ENCODE measurements at places on chromosomes 7 and 10.

GRCh38 chr7:155361346-155361680 lies 63.6 kb downstream of the INSIG1 start:
- DNase-seq = no peak

GRCh38 chr10:16741540-16741939 lies 75.7 kb downstream of the RSU1 start:
- no peak for DNase-seq

DNA sequence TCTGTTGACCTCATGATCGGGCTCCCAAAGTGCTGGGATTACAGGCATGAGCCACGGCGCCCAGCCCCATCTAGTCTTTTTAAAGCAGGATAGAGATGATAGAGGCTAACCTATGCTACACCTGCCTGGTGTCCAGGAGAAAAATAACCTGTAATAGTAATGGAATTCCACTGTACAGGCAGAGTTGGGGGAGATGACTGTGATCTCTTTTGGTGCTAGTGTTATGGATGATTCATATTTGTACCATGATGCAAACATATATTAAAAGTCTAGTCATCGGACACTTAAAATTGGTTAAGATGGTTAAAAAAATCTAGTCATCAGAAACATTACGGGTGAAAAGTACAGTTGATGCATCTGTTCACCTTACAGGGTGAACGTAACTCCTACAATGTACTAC lies 6.1 kb upstream of the SAR1A start:
- no peak for DNase-seq

DNA sequence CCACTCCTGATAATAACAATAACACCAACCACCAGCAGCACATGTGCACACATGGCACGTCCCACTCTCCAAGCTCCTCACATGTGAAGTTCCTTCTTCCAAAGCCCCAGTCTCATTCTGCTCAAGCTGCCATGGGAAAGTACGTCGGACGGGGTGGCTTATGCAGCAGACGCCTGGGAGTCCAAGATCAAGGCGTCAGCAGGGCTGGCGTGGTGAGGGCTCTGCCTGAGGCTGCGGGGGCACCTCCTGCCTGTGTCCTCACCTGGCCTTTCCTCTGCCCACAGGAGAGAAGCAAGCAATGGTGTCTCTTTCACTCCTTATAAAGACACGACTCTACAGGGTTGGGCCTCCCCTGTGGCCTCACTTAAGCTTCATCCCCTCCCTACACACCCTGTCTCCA lies 68.8 kb upstream of the INSIG1 start:
- no peak for DNase-seq

GRCh38 chr7:100835903-100836811 lies 8.8 kb upstream of the EPHB4 start:
- DNase-seq = no peak

- no peak for DNase-seq
Measured at GRCh38 chr7:118052336-118052735, 131.6 kb upstream of the LSM8 start.

GRCh38 chr10:3814838-3815220 lies 29.8 kb upstream of the KLF6 start:
- DNase-seq = no peak

DNA sequence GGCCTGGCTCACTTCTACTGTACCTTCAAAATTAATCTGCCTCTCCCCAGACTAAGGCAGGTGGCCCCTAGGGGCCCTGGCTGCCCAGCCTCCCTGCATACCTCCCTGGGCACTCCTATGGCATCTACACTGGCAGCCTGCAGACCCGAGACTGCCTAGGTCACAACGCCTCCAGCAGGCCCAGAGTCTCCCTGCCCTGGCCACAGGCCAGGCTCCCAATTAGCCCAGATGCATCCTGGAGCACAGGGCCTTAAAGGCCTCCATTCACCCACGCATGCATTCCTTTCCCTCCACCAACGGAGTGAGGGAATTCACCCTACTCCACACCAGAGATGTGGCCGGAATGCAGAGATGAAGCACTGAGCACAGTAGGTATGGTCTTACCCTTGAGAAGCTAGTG lies 1.9 kb downstream of the CHAT start:
- no peak for DNase-seq

DNA sequence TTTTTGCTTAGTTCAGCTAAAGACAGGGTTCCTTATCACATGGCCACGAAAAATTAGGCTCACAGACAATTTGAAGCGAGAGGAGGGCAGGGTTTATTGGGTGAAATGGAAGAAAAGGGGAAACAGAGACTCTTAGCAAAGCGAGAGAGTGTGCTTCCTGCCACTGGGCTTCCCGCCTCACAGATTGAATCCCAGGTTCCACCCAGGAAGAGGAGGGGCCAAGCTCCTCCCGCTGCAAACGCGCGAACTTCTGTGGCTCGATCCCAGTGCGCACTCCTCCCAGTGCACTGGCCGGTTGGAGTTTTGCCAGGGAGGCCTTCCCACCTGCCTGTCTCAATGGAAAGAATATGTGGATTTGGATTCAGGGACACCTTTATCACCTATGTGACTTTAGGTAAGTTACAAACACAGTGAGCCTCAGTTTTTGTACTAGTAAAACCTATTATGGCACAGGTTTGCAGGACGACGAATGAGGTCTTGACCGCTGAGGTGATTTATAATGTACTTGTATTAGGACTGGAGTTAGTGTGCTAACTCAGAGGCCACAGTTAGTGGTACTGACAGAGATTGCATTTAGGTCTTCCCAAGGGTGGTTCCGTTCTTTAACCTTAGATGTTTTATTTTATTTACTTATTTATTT lies 48.5 kb upstream of the SP8 start:
- no peak for DNase-seq

DNA sequence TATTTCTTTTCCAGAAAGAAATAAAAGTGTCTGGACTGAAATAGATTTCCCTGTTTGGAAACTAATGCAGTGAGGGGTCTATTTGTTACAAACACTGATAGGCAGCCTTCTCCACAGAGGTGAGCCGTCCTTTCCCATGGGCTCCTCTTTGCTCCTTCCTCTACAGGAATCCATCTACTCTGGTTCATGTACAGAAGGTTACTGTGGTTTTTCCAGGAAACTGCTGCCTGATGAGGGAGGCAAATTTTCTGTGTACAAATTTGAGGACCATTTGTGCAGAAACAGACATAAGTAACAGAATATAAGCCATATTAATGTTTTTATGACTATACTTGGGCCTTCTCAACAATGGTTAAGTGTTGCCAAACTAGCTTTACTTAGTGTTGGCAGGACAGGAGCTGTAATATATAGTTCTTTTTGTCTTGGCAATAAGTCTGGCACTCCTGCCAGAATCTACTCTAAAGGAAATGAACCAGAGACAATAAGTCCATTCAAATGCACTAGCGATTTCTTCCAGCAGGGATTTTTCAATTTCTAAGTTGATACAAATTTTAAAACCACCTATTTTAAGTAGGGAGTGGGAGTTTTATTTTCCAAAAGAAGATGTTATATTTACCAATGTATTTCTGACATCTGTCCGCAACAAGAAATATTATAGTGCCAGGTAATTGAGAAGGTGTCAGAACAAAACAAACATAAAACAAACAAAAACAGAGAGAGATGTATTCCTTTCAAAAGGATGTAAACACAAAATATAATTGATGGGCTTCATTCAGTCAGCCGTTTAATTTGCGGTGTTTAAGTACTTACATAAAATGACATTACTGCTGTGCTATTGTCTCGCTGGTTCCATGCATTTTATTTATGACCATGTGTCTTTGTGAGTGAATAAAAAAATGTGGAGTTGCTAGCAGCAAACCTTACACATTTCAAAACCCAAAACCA lies 91.0 kb upstream of the NFE2L3 start:
- no peak for DNase-seq

GRCh38 chr10:58712141-58712540 lies 199.5 kb downstream of the BICC1 start:
- no peak for DNase-seq

DNA sequence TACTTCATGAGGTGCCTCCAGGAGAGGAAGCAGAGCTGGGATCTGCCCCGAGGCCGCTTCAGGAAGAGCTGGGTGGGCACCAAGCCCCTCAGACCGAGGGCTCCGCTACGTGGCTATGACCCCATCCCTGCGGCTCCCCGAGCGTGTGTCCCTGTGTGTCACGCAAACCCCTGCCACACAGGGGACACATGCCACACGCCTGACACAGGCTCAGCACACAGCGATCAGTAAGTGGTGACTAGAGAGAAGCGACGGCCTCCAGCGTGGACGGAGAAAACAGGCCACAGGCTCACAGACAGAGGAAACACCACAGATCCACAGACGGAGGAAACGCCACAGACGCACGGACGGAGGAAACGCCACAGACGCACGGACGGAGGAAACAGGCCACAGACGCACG lies 18.5 kb downstream of the DIP2C start:
- no peak for DNase-seq

- DNase-seq = no peak
Measured at GRCh38 chr7:37353949-37354655, 94.6 kb downstream of the ELMO1 start.

DNA sequence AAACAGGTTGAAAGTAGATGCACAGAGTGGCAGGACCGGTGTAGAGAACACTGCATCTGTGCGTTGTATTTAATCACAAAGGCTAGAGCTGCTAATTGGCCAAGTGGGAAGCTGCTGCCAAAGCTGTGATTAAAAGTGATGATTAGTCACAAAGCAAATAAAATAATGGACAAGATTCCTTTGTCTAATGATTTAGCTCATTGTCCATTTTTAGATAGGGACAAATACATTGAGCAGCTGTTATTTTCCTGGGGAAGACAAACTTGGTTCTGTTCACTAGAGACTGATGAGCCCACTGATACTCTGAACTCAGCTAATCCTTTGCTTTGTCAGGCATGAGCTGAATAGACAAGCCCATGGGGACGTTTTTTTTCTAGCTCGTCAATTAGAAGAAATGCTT lies 19.7 kb downstream of the UBE3C start:
- DNase-seq = no peak

- DNase-seq = peak; percentile 27
Measured at GRCh38 chr10:74227697-74228424, 76.8 kb downstream of the ADK start.

DNA sequence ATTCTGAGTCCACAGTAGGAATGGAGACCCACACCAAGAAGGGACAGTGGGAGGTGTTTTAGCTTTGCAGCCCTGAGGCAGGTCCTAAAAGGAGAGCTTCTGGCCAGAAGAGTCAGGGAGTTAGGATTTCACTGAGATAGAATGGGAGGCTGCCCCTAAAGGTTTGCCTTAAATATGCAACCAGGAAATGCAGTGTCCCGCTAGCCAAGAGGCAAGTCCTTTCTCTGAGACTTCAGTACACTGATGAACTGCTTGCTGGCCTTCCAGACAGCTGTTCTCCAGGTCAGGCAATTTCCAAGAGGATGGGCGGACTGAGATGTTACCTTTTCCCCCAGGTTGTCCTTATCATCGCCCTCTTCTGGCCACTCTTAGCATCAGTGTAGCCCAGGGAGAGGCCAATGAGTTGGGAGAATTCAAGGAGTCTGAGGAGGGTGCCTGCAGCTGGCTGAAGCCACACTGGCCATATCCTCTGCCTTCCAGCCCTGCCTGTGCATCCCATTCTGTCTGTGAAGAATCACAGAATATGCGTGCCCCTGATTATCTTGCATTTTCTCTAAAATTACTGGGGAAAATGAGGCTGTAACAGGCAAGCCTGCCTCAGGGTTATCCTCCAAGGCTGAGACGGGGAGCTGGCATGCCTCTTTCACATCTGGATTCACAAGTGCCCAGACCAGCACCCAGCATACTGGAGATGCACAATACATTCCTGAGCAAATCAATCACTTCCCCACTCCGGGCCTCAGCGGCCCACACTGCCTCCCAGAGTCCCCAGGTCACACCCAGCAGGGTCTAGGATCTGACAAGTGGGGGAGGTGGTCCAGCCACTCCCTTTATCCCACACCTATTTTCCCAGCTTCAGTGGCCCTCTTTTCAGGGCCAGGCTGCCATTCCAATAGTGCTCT lies 2.4 kb downstream of the TLL2 start:
- no peak for DNase-seq

- DNase-seq = no peak
Measured at GRCh38 chr10:99365311-99365710, 36.2 kb downstream of the CNNM1 start.

GRCh38 chr7:13279854-13280435 lies 592.5 kb downstream of the ARL4A start:
- no peak for DNase-seq

- DNase-seq = no peak
Measured at GRCh38 chr7:81725812-81726127, 44.1 kb downstream of the HGF start.

GRCh38 chr7:50473531-50473930 lies 23.4 kb upstream of the FIGNL1 start:
- no peak for DNase-seq

- peak; percentile 34 for DNase-seq
Measured at GRCh38 chr10:87817609-87818504, at the start of gene ATAD1. ATAD1 (minus strand) TSS chr10:87818226; CDS start chr10:87814599, 3,627 bp downstream.

- DNase-seq = no peak
Measured at GRCh38 chr7:8391353-8392062, 41.9 kb upstream of the NXPH1 start.

- DNase-seq = no peak
Measured at GRCh38 chr10:72175149-72175548, 40.7 kb upstream of the ANAPC16 start.

DNA sequence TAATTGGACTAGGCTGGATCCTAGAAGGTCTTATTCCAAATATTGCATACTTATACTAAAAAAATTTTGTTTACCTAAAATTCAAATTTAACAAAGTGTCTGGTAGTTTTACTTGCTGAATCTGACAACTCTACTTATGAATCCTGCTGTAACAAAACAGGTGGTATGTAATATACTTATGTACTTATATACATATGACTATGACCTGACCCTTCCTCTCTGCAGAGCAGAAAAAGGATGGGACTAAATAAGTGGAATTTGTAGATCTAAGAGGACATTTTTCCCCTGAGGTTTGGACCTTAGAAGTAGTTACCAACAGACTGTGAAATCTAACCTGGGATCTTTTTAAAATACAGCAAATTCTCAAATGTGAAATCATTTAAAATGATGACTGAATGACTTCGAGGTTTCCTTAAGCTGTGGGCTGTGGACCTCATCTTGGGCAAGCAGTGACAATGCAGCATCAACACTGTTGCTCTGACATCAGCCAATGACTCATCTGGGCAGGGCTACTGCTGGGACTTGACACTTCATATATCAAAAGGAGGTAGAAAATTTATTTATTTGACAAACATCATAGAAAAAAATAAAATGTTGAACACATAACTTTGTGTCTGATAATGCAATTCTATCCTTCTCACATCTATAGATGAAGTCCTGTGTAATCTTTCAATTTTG lies 73.6 kb downstream of the RELN start:
- no peak for DNase-seq

DNA sequence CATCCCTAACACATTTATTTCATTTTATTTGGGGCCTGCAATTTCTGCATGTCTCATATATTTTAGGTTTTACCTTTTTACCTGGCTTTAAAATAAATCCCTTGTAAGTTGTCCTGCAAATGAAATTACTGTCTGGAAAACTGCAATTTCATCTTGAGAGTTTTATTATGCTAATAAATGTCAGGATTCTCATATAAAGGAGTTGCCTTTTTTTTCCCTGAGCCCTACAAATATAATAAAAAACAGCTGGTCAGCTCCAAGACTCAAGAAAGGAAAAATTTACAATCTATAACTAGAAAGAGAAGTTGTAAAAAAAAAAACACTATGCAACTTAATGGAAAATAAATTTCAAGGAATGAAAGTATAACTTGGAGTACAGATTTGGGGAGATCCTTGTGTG lies 108.7 kb downstream of the SH2D4B start:
- no peak for DNase-seq

- DNase-seq = no peak
Measured at GRCh38 chr10:69051303-69051702, 36.6 kb upstream of the SRGN start.

GRCh38 chr10:29009464-29009863 lies 279.4 kb upstream of the LYZL1 start:
- DNase-seq = no peak

GRCh38 chr7:140137078-140137477 lies 39.7 kb downstream of the KDM7A start:
- no peak for DNase-seq
